ENCODE measurements at places on chromosomes 1 and 21.

GRCh38 chr1:243260221-243260880 lies 4.5 kb downstream of the SDCCAG8 start:
- no peak for DNase-seq

- no peak for DNase-seq
These were observed 77.5 kb downstream of the MAST2 start for GRCh38 chr1:45880930-45881329.

DNA sequence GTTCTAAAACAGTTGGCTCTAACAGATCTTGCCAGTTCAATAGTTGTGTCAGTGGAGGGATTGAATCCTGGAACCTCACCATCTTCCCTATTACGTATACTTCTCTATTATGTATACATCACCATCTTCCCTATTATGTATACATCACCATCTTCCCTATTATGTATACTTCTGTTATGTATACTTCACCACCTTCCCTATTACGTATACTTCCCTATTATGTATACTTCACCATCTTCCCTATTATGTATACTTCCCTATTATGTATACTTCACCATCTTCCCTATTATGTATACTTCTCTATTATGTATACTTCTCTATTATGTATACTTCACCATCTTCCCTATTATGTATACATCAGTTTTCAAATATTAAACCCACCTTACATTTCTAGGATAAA lies 34.4 kb upstream of the HP1BP3 start:
- DNase-seq: no peak

DNA sequence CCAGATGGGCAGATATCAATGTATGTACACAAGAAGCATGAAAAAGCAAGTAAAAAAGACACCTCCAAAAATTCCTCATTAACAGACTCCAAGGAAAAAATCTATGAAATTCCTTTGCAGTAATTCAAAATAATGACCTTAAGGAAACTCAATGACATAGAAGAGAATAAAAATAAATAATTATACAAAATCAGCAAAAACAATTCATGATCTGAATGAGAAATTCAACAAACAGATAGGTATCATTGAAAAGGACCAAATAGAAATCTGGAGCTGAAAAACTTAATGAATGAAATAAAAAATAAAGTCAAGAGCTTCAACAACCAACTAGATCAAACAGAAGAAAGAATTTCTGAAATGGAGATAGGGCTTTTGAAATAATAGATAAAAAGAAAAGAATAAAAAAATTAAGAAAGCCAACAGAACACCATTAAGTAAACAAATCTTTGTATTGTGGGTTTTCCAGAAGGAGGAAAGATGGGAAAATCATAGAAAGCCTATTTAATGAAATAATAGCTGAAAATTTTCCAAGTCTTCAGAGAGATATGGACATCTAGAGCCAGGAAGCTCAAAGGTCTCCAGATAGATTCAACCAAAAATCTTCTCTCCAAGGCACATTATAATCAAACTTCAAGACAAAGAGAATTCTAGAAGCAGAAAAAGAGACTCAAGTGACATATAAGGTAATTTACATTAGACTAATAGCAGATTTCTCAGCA lies 52.0 kb upstream of the KCNK1 start:
- no peak for DNase-seq

DNA sequence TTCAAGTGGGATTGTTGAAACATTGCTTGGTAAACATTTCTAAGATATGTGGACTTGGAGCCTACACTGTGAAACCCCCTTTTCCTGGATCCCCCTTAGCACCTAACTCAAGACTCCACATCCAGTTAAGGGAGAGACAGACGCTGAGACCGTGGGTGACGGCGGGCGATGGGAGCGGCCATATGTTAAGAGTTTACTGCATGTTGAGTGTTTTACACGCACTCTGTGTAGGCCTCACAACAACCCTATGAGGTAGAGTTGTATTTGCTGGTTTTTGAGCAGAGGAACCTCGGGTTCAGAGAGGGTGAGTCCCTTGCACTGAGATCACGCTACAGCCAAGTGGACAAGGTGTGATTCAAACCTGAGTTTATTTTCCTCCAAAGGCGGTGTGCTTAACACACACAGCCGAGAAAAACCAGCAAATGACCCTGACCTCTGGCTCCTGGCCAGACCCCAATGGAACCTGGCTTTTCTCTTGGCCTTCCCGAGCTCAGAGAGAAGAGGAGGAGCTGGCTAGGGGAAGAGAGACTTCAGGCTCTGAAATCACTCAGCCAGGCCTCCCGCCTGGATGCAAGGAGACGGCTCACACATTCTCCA lies 46.9 kb upstream of the GOLT1A start:
- DNase-seq: no peak

DNA sequence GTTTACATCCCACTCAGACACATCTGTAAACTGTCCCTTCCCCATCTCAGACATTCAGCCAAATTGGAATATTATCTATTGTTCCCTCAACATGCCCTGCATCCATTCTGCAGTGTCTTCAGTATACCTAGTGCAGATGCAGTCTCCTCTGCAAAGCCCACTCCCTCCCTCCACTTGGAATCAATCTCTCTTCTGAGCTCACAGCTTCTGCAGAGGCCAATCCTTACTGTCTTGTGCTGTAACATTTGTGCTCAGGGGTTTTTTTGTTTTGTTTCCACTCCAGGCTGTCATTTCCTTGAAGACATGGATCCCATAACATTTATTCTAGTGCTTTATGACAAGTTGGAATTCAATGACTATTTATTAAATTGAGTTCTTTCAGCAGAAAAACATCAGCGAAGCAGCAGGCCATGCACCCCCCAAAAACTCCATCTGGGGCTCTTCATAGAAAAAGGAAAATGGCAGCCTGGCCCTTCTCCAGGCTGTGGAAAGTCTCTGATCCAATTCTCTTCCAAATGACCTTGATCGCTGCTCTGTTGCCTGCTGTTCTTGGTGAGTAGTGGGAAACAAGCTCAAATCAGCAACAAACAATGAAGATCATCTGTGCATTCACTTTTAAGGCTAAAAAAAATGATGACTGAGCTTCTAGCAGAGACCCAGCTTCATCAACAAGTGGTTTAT lies 8.7 kb downstream of the C4BPA start:
- DNase-seq: no peak

GRCh38 chr1:48741380-48741779 lies 35.3 kb downstream of the BEND5 start:
- no peak for DNase-seq
